Stimulated activated CD4-positive, alpha-beta T cell treated with anti-CD3 and anti-CD28 coated beads, Interleukin-1b, Interleukin-23, amount 100 ng/mL, for 4 hours (primary cell): ENCODE measurements at places on chromosomes 4 and X.

GRCh38 chr4:30395902-30396301 lies 324.3 kb upstream of the PCDH7 start:
- DNase-seq, result no peak

- no peak for DNase-seq
These were observed 10.2 kb upstream of the KIAA0232 start for GRCh38 chr4:6772223-6772928.

- no peak for DNase-seq
These were observed 27.4 kb upstream of the CLDN24 start for GRCh38 chr4:183349673-183350072.

DNA sequence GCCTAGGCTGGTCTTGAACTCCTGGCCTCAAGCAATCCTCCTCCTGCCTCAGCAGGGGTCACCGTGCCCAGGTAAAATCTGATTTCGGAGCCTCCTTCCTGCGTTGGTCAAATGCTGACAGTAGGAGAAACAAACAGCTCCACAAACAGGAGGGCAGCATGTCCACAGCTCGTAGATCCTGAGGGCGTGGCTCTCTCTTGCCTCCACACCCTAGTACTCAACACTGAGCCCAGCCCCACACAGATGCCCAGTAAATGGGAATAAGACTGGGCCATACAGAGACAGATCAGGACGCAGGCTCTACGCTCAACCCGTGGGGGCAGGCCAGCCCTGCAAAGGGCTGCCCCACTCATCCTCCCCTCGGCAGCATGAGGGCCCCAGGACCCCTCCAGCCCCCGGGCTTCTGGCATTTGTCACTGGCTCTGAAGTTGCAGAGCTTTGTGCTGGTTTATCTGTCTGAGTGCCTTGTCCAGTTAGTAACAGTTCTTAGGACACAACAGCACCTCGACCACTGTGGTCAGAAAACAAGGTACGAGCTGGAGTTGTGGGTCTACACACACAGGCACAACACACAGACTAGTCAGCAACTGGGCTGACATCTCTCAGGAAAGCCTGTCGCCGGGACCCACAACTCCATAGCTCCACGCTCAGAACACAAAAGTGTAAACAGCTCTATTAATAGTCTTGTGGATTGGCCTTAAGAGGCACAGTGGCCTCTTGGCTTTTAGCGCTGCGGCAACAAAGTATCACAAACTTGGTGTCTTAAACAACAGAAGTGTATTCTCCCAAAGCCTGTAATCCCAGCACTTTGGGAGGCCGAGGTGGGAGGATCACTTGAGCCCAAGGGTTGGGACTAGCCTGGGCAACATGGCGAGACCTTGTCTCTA lies 5.2 kb downstream of the TNIP2 start:
- no peak for DNase-seq

DNA sequence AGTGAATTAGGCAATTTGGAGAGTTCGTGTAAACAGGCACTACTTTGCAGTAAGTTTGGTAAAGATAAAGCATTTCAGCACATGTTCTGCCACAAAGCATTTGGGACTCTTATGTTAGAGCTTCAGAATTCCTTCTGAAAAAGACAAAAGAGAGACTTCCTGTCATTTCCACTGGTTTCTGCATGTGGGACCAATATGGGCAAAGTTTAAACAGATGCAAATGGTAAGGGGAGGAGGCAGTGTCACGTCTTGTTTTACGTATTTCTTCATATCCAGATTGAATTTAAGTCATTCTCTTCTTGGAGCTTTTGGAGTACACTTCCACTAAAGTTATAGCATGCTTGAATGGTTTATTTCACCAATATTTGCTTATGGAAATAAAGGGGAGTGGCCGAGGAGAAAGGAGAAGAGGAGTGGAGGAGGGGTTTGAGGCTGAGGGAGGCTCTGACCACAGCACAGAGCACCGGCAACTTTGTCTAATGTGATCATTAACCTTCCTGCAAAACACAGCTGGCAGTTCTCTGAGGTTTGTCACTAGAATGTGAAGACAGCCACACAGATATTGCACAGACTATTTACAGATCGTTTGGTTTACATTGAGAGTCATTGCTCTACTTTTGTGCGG lies at the start of gene APELA:
Gene APELA, plus strand, starts transcription at position 479 of the 625 bp plus-strand sequence. CDS start 154 bp downstream, outside the sequence.
- no peak for DNase-seq

DNA sequence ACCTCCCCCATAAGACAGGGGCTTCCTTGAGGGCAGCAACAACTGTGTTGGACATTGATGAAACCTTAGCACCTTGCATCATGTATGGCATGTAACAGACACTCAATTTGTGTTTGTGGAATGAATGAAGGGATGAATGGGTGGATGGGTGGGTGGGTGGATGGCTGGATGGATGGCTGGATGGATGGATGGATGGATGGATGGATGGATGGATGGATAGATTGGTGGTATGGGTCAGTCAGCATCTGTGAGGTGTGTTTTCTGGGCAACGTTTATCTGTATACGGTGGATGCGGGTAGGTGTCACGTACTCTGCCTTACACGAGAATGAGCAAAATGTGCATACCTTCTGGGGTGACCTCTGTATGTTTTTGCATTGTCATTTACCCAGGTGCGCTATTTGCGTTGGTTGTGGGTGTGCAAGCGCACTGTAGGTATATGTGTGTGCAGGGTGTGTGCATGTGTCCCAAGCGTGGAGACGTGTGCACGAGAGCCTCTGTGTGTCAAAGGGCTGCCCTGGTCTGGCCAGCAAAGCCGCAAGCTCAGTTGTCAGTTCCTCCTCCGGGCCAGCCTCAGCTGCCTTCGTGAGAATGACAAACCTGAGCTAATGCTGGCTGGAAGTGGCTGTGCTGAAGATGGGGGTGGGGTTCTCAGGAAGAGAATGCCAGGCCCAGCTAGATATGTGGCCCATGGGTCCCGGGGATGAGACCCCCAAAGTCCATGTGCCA lies 26.5 kb downstream of the ELF4 start:
- no peak for DNase-seq

- DNase-seq, result no peak
These were observed 326.4 kb downstream of the EVC2 start for GRCh38 chr4:5381961-5382441.

DNA sequence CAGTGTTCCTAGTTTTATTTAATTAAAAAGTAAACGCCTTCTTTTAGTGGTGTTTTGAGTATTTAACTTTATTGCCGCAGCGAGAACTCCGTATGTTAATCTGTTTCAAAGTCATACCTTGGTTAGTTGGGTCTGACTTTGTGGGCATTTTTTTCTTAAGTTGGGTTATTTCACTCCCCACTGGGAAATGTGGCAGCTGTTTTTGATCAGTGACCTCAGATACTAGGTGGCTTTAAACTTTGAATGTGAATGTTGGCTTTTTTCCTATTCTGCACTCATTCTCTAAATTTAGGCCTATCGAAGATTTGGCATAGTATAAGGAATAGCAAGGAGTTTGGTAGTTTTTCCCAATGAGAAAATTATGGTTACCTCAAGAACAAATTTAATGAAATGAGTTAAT lies 85.9 kb downstream of the FIP1L1 start:
- no peak for DNase-seq

DNA sequence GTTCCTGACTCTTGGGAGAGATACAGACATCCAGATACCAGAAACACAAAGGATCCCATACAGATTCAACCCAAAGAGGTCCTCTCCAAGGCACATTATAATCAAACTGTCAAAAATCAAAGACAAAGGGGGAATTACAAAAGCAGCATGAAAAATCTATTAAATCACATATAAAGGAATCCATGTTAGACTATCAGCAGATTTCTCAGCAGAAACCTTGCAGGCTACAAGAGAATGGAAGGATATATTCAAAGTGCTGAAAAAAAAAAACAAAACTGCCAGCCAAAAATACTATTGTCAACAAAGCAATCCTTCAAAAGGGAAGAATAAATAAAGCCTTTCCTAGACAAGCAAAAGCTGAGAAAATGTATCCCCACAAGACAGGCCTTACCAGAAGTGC lies 14.8 kb upstream of the ADGRL3 start:
- no peak for DNase-seq

DNA sequence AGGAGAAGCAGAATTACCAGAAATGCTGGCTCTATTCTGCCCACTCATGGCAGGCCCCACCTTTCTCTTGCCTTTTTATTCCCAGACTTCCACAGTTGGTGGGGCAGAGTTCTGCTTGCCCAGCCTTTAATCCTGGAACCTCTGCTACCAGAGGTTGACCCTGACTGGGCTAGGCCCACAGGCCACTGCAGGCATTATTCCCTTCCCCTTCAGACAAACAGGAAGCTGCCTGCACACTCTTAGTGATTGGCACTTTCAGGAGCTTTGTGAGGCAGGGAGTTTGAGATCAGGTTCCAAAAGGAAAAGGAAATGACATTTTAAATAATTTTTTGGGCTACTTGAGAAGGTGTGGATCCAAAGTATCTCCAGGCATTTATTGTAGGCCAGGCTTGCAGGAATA lies 18.8 kb downstream of the MSN start:
- DNase-seq, result no peak
